ENCODE measurements at places on chromosomes 2 and 18.

DNA sequence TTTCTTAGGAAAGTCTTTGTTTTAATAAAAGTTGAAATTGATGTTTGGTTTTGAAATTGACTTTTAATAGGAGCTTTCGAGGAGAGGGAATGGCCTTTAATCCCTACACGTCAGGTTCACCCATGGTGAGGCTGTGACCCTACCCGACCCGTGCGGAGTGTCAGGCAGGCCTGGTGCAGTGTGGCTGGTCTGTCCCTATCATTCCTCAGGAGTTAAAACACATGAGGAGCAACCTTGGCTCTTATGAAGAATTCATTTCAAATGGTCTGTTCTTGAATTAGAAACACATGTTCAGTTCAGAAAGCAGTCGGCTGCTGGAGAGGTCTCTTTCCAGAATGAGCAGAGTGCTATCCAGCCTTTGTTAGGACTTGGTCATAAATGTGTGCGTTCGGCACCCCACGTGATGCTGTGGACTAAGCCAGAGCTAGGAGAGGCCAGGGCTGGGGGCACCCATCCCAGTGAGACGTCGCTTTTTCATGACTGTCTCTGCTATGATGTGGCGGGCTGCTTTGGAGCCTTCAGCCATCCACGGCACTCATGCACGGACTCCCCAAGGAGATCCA is 54.7 kb downstream of the EMILIN2 start:
- DNase-seq, result no peak

DNA sequence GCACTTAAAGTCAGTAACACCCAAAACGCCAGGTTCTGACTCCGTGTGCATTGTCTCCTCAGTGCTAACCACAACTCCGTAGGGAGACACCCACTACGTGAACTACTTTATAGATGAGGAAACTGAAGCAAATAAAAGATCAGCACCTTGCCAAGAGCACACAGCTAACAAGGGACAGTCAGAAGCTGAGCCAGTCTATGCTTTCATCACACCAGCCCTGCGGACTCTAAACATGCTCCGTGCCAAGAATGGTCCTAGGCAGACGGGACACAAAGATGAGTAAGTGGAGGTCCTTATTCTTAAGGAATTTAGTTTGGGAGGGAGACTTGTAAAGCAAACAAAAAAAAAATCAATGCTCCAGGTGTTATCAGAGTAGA is 9.6 kb downstream of the MBOAT2 start:
- no peak for DNase-seq

GRCh38 chr2:240569523-240569997 is 1.3 kb downstream of the RNPEPL1 start:
- no peak for DNase-seq

GRCh38 chr2:128196026-128196425 is 105.0 kb downstream of the UGGT1 start:
- peak; percentile 31 for DNase-seq

DNA sequence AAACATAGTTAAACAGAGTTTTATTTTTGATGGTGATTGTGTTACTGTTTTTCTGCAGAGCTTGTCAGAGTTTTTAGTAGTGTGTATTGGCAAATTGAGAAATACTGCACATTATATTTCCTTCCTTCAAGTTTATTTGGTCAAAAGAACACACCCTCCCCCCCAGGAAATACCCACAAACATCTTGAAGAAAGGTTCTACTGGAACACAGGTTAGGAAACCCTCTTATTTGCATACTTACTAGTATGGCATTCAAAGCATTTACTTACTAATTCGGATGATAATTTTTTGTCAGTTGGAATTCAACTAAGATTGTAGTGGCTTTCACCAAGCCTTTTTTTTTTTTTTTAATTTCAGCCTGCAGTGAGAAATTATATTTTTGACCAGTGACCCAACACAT is 9.1 kb downstream of the CAB39 start:
- peak; percentile 67 for DNase-seq

- DNase-seq, result no peak
Observed at GRCh38 chr2:75587954-75588587, 27.3 kb upstream of the EVA1A start.

DNA sequence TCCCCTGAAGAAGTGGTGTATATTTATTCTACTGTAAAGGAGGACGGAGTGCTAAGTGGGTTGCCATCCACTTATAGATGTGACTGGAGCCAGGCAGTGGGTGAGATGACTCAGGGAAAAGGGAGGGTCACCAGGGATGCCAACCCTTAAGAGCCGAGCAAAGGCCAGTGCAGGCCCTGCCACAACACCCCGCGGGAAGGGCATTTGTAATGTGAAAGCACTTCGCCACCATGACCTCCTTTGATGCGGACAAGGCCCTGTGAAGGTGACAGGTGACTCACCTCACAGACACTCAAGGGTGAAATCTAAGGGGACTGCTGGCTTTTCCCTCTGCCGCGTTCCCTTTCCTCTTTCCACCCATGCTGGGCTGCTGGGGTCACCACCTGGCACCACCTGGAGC is 50.2 kb upstream of the MRPL33 start:
- DNase-seq, result no peak

DNA sequence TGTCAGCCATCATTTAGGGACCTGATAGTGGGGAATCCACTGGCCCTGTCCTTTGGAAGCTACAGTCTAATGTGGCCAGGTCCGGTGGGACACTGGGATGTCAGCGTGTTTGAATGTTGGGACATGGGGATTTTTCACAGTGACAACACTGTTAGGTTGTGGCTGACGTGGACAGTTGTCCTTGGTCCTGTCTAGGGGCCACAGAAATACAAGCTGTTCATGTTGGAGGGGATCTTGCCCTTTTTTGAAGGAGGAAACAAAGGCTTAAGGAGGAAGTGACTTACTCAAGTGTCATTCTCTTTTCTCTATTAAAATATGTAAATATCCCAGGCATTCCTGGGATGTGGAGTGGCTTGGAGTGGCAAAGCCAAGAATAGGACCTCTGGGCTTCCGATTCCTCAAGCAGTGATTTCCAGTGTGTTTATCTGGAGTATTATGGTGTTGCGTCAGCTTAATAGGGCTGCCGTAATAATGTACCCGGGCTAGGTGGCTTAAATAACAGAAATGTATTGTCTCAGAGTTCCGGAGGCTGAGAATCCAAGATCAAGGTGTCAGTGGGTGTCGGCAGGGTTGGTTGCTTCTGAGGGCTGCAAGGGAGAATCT is 8.5 kb downstream of the ACOXL start:
- DNase-seq, result no peak

- no peak for DNase-seq
Observed at GRCh38 chr2:122707224-122707824, 951.9 kb downstream of the TSN start.

DNA sequence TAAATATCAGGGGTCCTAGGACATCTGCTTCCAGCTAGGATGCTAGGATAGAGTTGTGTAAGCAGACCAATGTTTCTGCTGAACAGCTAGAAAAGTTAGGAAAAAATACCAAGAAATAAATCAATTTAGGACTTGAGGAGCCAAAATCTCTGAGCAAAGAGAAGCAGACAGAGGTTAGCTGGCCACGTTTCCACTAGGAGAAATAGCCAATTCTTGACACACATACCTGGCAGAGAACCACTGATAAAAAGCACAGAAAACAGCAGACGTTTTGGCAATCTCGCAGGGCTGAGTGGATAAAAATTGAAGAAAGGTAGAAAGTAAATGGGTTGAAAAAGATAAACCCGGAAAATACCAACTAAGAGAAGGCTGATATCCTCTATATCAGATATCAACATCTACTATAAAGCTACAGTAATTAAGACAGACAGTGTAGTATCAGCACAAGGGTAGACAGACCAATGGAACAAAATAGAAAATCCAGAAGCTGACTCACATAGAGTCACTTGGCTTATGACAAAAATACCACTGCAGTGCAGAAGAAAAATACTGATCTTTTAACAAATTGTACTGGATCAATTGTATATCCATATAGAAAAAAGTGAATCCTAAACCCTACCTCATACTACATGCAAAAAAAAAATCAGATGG is 306.1 kb upstream of the KLHL29 start:
- DNase-seq, result no peak

GRCh38 chr18:47747260-47747795 is 183.1 kb downstream of the SMAD2 start:
- no peak for DNase-seq

- no peak for DNase-seq
Observed at GRCh38 chr2:136327162-136327852, 209.4 kb upstream of the CXCR4 start.

GRCh38 chr2:127142663-127143630 is 36.0 kb upstream of the BIN1 start:
- DNase-seq, result no peak

GRCh38 chr2:180618570-180618969 is 361.8 kb upstream of the UBE2E3 start:
- no peak for DNase-seq
